NCI-H187 (cell line): ENCODE measurements at places on chromosomes 11 and 22.

GRCh38 chr11:13288375-13289029, 10.9 kb downstream of the BMAL1 start:
- DNase-seq = peak; percentile 51

GRCh38 chr11:110133160-110133559, 40.0 kb downstream of the ZC3H12C start:
- DNase-seq = no peak

DNA sequence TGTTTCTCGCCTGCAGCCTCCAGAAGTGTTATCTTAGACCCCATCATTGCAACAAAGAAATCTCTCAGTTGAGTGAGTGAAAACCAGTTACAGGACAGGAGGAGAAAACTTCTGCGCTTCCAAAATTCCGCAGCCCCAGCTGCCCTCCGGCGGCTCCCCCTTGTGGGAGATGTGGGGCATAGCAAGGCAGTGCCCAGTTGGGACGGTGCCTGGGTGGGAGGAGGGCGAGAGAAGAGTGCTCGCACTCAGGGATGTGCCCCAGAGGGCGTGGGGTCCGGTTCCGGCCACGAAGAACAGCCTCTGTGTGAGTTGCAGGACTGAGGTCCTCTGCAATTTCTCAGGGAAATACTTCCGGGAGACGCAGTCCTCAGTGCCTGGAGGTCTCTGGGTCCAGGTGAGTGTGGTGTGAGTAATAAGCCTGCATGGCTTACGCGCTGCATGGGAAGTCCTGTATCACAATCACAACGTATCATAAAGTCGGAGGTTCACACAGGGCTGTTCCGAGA, 87.0 kb upstream of the BLID start:
- DNase-seq = peak; percentile 27

DNA sequence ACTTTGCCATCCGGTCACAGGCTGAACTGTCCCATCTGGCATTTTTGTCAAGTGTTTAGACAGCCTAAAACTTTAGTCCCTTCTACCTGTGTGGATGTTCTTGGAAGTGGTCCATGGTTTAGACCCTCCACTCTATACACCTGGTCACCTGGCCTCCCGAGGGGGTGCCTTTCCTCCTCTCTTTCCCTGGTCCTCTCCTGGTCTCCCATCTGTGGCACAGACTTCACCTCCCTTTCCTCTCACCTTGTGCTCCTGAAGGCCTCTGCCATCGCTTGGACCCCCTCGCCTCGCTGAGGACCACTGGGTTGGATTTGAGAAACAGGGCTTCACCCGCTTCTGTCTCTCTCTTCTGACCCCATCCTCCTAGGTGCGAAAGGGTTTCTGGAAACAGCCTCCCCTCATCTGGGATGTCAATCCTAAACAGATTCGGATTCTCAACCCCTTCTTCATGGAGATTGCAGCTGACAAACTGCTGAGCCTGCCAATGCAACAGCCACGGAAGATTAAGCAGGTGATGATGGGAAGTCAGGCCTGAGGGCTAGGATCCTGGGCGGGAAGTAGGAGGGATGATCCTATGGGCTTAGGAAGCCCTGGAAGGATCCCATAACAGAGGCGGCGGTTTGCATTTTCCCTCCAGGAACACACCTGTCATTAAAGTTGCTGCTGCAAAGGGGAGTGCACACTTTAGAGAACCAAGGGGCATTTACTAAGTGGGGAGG, 53.6 kb downstream of the ST3GAL4 start:
- DNase-seq = no peak

DNA sequence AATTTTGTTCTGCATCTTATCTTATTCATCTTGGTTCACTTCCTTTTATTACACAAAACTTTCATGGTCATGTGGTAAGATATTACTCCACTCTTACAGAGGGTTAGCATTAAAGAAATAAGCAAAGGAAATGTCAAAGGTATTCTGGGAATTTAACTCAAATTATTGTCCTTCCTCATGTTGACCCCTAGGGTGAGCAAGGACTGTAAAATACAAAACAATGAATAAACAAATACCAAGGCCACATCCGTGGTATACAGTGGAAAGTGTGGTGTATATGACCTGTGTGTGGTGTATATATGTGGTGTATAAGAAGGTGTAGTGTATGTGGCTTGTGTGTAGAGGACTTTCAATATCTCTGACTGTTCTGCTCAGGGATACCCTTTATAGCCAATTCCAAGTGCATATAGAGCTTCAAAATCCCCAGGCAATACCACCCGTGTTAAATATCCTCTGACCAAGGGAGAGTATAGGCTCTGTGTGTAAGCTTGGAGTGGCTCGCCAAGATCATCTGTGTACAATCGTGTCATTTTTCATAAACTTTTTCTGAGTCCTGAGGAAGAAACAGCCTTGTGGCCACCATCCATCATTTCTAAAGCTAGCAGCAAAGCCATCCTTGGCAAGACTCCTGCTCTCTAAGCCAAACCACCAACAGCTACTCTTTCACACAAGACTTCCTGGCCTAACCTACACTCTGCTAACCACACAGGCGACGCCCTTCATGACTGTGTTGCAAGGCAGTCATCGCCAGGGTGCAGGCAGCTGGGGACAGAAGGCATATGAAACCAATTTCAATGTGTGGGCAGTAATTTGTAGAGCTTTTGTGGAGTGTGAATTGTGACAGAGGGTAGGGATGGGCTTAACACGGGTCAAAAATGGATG, 548.0 kb downstream of the ETS1 start:
- no peak for DNase-seq

DNA sequence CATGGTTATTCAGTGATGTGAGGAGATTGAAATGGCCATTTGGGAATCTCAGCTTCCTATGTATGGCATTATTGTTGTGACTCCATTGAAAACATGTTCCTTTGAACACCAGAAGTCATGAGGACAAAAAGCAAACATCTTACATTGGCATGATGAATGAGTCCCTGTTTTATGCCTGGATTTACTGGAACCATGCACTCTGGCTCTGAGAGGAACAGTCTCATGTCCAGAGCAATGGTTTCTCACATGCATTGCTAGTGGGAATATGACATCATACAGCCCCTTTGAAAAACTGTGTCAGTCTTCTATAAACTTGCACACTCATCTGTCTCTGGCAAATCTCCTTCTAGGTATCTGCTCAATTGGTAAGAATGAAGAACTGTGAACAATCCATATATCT, 3.4 kb upstream of the KDM4F start:
- DNase-seq = no peak

GRCh38 chr11:102608699-102609098, 16.4 kb downstream of the MMP20 start:
- no peak for DNase-seq
